DMS79 treated with DMSO at 0.1 percent for 48 hours (cell line): ENCODE measurements at places on chromosomes 11 and 22.

DNA sequence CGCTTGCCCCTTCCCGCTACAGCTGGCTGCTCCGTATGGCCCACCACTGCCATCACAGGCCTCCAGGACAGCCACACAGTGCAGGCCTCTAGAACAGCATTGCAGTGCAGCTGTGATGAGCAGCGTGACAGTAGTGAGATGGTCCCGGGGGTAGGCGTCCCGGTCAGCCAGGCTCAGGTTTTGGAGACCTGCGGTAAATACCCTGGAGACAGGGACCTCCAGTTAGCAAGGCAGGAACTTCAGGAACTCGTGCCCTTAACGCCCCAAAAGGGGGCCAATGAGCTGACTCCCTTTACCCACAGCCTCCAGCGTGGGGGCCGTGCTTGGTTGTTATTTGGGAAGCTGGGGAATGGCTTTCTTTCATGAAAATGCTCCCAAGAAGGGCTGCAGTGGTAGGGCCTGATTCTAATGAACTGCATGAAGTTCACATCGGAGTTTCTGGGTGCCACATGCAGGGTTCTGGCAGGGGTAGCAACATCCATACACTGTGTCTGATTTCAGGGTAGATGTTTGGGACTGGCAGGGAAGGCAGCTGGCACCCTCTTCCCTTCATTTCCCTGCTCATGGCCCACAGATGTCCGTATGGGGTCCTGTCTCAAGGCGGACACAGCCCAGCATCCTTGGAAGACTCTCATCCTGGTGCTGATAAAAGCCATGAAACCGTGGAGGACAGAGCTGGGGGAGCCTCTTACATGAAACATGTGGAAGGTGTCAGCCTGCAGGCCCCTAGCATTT is 440.5 kb downstream of the TBC1D22A start:
- no peak for DNase-seq

- peak; percentile 28 for DNase-seq
Observed at GRCh38 chr11:119029340-119030028, 1.2 kb downstream of the SLC37A4 start.

DNA sequence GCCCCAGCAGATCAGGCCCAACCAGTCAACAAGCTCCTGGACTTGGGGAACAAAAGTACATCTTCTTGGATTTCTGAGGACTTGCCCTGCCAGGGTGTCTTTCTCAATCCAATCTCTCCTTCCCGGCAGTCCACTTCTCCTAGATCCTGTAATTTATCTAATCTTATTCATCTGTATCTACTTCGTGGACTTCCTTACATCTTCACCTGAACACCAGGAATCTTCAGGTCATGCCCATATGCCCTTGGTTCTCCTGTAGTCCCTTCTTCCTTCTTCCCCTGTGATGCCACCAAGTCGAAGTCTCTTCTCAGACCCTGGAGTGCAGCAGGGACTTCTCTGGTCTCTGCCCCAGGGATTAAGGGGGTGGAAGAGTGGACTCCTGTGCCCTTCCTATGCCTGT is 100.3 kb downstream of the ZNF280B start:
- DNase-seq: no peak

GRCh38 chr22:21842946-21843345 is 24.5 kb downstream of the MAPK1 start:
- DNase-seq: no peak

DNA sequence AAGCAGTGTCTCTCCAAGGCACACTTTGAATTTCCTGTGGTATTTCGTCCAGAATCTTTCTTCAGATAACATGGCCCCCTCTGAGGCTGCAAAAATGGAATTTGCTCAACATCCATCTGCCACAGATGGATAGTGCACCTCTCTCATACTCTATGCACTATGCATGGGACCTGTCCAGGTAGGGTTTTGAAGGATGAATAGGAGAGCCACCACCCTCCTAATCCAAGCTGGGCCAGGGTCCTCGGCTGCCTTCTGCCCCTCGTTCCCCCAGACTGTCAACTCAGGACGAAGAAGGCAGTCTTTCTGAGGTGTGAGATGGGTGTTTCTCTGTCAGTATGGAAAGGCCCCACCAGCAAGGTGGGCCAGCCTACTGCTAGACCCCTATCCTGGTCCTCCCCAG is 56.4 kb downstream of the MN1 start:
- no peak for DNase-seq

DNA sequence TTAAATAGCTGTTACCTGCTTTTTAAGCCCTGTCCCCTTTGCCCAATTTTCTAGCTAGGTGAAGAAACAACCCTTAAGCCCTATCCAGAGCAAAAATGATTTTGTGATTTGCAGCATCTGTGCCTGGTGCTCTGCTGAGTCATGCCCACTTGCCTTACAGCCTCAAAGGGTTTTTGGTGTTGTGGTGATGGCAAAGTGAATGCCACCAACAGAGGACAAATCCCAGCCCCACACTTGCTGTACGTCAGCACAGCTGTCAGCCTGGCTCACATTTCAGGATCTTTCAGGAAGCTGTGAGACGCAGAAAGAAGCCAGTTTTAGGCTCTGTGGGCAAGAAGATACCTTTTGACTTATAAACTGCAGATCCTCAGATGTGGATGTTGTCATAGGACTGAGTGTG is 401.7 kb downstream of the TENM4 start:
- DNase-seq: no peak

- peak; percentile 26 for DNase-seq
Observed at GRCh38 chr22:36619797-36620399, 83.7 kb downstream of the CACNG2 start.

- no peak for DNase-seq
Observed at GRCh38 chr11:133593036-133593435, 60.7 kb upstream of the OPCML start.

- DNase-seq: no peak
Observed at GRCh38 chr22:36247955-36248354, 5.0 kb upstream of the APOL1 start.

- no peak for DNase-seq
Observed at GRCh38 chr11:103175461-103176129, 66.4 kb downstream of the DYNC2H1 start.

DNA sequence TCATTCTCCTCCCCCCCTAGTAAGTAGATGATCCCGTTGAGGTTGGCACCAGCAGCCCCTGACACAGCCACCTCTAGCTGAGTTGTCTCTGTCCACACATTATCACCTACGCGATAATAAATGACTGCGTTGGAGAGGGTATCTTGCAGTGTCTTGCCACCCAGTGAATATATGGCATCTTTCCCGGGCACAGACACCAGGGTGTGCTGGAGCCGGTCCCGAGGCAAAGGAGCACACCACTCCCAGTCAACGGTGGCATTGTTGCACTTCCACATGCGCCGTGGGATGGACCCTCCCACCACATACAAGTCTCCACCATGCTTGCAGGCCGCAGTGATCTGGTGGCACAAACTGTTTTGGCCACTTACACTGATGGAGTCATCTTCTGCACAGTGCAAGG is 5.4 kb downstream of the KBTBD4 start:
- DNase-seq: no peak

DNA sequence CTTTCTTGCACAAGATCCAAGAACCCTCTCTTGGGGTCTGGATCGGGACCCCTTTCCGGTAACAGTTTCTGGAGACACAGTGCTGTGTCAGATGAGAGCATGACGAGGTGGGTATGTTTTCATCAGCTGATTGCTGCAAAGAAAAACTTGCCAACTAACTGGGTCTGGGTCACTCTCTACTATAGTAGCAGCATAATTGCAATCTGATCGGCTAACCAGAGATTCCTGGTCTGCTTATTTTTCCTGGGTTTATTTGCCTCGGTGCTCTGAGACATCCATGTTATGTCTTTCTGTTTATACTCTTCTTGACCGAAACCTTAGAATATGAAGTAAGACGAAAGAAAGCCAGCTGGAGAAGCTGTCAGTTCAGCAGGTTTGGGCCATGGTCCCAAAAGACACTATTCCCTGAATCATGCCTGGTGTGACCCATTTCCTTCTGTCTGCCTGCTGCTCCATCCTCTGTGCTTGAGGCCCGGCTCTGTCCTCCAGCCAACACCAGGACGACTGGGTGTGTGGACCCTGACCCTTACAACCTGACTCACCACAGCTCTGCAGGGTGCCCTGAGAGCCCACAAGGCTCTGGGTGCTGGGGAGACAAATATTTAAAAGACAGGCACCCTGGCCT is 24.1 kb upstream of the CLMP start:
- DNase-seq: no peak

DNA sequence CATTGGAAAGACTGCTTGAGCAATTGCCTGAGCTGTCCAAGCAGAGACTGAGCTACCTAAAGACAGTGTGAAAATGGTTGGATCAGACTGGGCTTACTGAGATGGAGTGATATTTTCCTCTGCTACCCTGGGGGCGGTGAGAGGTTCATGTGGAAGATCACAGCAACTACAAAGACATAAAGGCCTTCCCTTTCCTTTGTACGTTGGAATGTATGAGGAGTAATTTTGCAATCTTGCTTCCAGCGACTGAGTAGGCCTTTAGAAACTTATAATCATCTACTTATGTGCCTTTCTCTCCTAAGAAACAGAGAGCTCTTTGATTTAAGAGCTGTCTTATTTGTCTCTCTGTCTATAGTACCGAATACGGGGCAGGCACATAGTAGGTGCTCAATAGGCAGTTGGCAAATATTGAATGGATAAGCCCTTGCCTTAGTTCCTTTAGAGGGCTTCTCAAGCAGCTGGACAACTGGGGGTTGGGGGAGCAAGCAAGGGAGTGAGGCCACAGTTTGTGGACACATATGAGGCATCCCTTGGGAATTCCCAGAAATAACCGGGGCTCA is 2.4 kb upstream of the HEPACAM start:
- DNase-seq: no peak

- DNase-seq: no peak
Observed at GRCh38 chr11:12458042-12458441, 80.7 kb downstream of the PARVA start.

GRCh38 chr11:75677275-75677674 is 8.4 kb upstream of the MAP6 start:
- no peak for DNase-seq

GRCh38 chr11:16804104-16804947 is 65.9 kb downstream of the C11orf58 start:
- DNase-seq: no peak

GRCh38 chr11:1694064-1694845 is 2.7 kb upstream of the KRTAP5-6 start:
- peak; percentile 23 for DNase-seq

DNA sequence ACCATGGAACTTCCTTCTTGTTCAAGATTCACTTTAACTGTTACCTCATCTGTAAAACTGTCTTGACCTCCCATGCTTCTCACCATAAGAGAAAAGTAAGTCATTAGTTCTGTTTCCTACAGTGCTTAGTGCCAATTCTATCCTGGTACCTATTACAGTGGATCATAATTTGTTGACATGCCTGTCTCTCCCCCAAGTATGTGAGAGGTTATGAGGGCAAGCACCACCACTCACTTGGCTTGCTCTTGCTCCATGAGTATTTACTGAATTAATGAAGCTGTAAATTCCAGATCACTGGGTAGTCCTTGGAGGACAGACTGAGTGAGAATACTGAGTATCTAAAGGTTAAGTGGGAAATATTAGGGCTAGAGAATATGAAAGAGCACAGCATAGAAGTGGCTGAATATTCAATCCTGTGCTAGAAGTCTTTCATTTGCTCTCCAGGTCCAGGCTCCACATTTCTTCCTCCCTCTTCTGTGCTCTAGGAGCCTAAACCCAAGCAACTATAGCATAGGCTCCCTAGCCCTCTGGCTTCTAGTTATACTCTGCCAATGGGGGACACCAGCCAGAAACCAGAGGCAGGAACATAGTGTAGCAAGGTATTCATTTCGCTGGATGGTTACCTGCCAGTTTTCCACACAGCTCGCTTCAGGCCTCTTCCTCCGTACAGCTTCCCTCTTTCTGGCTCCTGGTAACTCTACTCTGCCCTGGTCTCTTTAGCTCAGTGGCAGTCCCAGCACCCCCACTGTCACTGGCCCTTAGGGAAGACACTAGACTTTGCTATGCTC is 118.2 kb upstream of the SLC5A12 start:
- no peak for DNase-seq

GRCh38 chr11:124101737-124102136 is 13.5 kb upstream of the VWA5A start:
- DNase-seq: no peak

GRCh38 chr22:39383841-39384625 is 15.5 kb upstream of the TAB1 start:
- no peak for DNase-seq

DNA sequence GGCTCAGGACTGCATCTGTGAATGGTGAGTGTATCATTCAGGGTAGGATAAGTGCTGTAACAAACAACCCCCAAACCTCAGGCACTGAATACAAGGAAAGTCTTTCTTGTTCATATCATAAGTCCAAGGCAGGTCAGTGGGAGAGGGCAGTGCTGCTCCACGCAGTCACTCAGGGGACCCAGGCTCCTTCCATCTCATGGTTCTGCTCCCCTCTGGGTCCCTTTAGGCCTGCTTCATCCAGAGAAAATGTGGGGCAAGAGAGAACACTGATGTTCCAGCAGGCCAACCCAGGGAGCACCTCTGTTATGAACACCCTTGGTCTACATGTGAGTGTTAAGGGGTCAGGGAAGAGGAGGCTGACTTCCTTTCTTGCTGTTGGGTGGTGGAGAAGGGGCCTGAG is 187.8 kb downstream of the CHST1 start:
- no peak for DNase-seq

- no peak for DNase-seq
Observed at GRCh38 chr22:29211066-29211465, 5.4 kb downstream of the EMID1 start.

DNA sequence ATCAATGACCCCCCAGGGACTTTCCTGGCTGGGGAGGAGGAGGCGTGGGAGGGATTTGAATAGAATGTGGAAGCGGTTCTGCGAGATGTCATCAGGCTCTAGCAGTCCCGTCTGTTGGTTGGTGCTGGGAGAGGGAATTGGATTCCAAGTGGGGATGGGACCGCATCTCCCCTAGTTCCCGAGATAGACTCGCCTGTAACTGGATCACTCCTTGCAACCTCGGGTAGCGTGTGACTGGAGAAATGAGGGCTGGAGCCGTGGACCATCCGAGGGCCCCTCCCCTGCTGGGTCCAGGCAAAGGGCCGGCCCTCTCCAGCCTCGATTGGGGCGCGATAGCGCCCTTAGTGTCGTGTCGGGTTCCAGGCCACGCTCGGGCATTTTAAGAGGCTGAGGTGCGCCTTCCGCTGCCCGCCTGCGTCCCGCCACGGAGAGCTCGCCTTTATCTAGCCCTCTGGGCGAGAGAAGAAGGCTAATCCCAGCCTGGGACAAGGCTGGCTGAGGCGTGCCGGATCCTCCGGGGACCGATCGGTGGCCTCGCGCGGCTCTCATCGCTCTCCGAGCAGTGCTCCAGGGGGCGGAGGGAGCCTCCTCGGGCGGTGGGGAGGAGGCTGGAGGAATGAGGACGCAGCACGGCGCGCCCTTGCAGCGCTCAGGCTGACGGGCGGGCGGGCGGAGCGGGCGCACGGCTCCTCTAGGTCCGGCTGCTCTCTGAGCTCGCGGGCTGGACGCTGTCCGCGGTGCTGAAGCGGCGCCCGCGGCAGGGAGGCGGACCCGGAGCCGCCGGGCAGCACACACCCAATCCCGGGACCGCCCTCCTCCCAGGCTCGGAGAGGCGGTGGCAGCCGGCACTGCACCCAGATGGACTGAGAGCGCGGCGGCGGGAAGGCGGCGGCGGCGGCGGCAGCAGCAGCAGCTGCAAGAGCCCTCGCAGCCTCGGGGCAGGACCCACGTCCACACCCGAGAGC is 107.8 kb downstream of the OSBP2 start:
- DNase-seq: no peak

GRCh38 chr11:87456499-87456898 is 418.8 kb downstream of the TMEM135 start:
- DNase-seq: no peak

GRCh38 chr11:130223291-130223971 is 63.8 kb downstream of the ST14 start:
- DNase-seq: no peak

GRCh38 chr11:104198576-104198975 is 34.6 kb upstream of the PDGFD start:
- DNase-seq: no peak
